Progenitor cell of endocrine pancreas (in vitro differentiated cells): ENCODE measurements at places on chromosomes 3 and 15. TPM values are rescaled to one million over a fixed set of nuclear protein-coding genes. Genes with fewer than 3 reads are reported as not detected.

DNA sequence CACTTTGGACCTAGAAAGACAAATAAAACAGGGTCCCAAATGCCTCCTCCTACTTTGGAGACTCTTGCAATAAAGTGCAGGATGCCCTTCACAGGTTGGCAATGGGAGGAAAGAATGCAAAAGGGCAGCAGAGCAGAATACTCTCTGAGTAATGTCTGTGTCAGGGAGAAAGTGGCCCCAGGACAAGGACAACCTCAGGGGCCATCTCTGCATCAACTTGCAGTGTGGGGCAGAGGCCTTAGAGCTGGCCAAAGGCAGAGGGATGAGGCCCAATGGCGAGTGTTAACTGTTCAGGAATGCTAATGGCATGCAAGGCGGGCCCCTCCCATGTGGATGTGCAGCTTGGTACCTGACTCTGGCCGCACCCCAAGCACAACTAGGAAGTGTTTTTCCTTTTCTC is 8.4 kb downstream of the UPK1B start:
- no peak for DNase-seq

GRCh38 chr3:119359476-119360326 is 65.5 kb downstream of the ARHGAP31 start:
- DNase-seq = no peak

Gene GPR149
- not detected in 2 replicates for total RNA-seq

GRCh38 chr3:154334973-154335420 is 10.7 kb upstream of the DHX36 start:
- no peak for DNase-seq

- no peak for DNase-seq
These were observed 35.8 kb downstream of the THSD4 start for GRCh38 chr15:71151081-71151480.

DNA sequence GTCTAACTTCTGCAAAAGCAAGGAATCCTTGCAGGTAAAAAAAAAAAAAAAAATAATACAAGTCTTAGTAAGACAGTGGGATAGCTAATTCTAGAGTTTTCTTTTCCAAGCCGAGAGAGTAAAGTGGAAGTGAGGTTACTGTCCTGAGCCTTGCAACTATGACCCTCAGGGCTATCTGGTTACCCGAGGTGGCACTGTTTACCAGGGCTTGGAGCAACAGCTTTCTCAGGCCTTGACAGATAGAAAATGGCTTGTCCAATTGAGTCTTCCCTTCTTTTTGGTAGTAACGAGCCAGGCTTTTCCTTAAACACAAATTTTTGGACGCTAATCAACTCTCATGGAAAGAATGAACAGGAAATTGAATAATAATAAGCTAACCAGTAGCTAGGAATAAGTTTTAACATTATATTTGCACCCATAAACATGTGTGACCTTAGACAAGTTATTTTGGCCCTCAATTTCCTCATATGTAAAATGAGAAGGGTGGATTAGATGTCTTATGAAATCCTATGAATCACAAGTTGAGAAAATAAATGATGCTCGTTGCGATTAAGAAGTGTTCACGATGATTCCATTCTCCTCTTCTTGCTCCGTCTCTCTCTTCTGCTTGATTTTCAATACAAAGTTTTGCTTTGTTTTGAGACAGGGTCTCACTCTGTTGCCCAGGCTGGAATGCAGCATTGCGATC is 236.9 kb upstream of the KBTBD8 start:
- DNase-seq = no peak

Gene CDHR4
- total RNA-seq = not detected in 2 replicates

Gene RASGRP1
- total RNA-seq = 1.5 and 1.7 TPM in 2 replicates

DNA sequence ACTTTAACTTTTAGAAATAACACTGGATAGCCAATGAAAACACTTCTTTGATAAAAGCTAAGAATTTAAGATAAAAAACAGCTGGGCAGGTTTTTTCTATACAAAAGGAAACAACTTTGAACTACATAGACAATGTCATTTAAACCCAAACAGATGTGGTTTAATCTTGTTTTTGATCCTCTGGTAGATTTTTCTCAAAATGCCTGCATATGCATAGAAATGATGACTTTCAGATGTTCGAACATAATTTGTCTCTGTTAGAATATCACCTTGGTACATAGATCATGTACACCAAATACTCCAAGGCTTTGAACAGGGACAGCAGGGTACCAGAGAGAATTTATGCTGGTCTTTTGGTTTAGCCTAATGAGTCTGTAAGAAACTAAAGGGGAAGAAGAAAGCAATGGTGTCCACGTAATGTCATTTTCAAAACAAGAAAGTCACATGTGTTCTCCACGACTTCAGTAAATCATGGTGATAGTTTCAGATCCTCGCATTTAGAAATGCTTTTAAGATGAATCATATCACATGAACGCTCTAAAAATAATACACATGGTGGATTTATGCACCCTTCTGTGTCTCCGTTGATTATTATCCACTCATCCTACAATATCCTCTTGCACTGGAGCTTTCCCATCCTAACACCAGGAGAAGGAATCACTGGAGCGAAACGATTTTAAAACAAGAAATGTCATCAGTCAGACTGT is 160.1 kb upstream of the PDZRN3 start:
- no peak for DNase-seq

GRCh38 chr3:156605686-156606605 is 51.0 kb upstream of the SSR3 start:
- DNase-seq = peak; percentile 18

DNA sequence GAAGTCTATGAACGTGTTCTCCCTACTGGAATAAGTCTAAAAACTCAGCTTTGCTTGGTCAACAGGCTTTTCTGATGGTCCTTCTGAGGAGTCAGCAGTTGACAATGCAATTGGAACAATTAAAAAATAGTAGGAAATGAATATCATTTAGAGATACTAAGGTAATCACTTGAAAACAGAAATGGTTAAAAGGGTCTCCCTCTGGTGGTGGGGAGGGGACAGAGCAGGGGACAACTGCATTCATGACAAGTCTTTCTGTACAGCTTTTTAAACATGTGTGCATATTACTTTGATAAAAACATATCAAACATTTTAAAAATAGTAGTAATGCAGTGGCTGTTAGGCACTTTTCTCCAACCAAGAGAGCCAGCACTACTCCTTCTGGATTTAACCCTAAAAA is 119.9 kb upstream of the FHIT start:
- no peak for DNase-seq

- no peak for DNase-seq
These were observed 30.2 kb downstream of the ZNF710 start for GRCh38 chr15:90031231-90031791.

DNA sequence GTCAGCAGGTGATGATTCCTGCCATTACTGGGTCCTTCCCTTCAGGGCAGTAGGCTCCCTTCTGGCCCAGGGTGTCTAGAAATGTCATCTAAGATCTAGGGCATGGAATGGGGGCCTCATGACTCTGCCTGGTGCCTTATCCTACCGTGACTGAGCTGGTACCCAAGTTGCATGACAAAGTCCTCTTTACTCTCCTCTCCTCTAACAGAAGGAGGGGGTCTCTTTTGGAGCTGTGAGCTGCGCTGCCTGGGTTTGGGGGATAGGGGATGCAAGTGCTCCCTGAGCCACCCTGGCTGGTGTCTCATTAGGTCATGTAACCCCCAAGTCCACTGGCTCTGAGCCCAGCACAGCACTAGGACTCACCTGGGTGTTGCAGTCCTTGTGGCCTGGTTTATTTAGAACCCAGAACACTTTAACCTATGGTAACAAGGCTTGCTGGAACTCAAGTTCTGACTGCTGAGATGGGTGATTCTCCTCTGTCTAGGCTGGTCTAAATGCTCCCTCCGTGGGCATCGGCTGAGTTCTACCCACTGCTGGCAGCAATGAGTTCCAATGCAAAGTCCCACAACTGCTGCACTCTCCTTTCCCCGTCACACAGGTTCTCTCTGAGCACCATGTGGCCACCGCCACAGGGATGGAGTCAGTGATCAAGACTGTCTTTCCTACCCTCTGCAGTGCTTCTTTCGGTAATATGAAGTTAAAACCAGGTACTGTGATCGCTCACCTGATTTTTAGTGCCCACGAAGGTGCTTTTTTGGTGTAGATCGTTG is 34.0 kb downstream of the XXYLT1 start:
- DNase-seq = no peak

Gene ITIH1
- total RNA-seq = 11.3 and 14.1 TPM in 2 replicates

Gene TRIM42
- total RNA-seq = not detected in 2 replicates

Gene MYLK
- 1.1 and 3.8 TPM in 2 replicates for total RNA-seq

- DNase-seq = no peak
These were observed 99.1 kb upstream of the SLC6A11 start for GRCh38 chr3:10716964-10717363.

Gene SLC6A11
- 0.19 and 0.22 TPM in 2 replicates for total RNA-seq

Gene SV2B
- total RNA-seq = 19.9 and 24.9 TPM in 2 replicates

GRCh38 chr3:47910777-47911440 is 105.3 kb downstream of the MAP4 start:
- DNase-seq = no peak

DNA sequence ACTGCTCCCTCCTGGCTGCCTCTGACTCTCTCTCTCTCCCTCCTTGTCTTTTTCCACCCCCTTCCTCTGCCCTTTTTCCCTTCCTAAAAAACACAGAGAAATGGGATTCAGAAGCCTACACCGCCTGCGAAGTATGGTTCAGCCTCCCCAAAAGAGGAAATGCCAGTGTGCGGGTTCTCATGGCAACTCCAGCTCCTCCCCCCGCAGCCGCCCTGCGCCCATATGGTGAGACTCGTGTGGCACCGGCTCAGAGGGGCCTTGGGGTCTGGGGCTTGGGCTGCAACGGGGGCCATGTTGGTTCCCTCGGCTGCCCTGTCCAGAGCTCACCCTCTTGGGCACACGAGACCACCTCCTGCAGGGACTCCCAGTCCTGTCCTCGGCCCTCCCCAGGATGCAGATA is 23.6 kb upstream of the LINGO1 start:
- DNase-seq = no peak

Gene SKOR1
- 0.60 and 0.75 TPM in 2 replicates for total RNA-seq

GRCh38 chr15:89174476-89174875 is 46.9 kb downstream of the RLBP1 start:
- no peak for DNase-seq
